Ecto neural progenitor cell (in vitro differentiated cells): ENCODE measurements at places on chromosomes 2 and 18.
A peak's percentile ranks its signal among the peaks of the same experiment; 100 is the strongest.

DNA sequence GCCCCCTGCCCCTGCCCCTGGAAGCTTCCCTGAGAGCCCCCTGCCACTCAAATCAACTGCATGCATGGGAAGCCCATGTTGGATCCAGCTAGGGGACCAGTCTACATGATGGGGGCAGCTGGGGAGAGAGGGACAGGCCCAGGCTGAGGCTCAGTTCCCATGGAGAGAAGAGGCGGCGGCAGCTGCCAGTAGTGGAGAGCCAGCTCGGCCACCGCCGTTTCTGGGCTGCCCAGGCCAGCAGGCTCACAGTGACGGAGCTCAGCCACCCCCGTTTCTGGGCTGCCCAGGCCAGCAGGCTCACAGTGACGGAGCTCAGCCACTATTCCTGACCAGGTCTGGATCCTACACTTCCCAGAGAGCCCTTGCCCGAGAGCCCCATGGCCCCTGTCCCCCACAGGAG, 3.6 kb downstream of the MAB21L4 start:
- no peak for DNase-seq

- DNase-seq = no peak
Observed at GRCh38 chr18:35618289-35618688, 36.7 kb downstream of the GALNT1 start.

DNA sequence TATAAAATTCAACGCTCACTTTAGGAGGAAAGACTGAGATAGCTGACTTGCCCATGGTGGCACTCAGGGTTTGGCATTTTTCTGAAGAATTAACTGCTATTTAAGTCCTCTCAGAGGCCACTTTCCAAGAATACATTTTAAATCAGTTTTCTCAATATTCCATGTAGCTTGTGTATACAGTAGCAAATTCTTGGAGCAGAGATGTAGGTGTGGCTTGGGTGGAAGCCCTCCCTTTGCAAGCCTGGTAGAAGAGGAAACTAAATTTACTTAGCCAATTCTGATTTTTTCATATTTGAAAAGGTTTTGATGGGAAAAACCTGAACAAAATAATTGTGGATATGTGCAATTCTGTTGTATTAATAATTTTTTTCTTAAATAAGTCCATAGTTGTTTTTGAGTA, 14.0 kb upstream of the ITGAV start:
- no peak for DNase-seq

DNA sequence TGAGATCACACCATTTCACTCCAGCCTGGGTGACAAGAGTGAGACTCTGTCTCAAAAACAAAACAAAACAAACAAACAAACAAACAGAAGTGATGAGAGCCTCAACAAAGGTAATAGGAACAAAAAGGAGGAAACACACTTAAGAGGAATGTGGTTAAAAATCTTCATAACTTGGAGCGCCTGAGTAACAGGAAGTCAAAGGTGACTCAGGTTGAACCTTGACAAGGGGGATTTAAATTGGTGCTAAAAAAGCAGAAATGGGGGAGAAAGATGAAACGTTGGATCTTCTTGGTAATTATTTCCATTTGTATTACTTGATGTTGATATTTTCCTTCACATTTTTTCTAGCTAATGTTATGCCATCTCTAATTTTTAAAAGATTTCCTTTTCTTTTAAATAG, 318.5 kb upstream of the TCF4 start:
- no peak for DNase-seq

DNA sequence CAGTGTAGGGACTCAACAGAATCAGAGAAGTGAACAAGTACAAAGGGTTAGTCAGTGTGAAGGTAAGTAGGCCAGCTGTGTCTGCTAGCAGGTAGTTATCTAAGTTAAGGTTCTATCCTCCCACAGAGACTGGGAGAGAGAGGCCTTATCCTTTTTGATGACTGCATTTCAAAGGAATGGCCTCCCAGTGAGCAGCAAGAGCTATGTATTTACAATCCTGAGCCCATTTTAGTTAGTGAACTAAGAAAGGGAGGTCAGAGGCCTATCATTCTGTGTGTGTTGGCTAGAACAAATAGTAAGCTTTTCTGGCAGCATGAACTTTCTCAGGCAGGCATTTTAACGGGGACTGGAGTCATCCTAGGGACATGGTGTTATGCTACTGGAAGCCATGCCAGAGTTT, 182.9 kb downstream of the VWC2L start:
- no peak for DNase-seq

GRCh38 chr18:38940863-38941531, 1375.4 kb upstream of the CELF4 start:
- no peak for DNase-seq

DNA sequence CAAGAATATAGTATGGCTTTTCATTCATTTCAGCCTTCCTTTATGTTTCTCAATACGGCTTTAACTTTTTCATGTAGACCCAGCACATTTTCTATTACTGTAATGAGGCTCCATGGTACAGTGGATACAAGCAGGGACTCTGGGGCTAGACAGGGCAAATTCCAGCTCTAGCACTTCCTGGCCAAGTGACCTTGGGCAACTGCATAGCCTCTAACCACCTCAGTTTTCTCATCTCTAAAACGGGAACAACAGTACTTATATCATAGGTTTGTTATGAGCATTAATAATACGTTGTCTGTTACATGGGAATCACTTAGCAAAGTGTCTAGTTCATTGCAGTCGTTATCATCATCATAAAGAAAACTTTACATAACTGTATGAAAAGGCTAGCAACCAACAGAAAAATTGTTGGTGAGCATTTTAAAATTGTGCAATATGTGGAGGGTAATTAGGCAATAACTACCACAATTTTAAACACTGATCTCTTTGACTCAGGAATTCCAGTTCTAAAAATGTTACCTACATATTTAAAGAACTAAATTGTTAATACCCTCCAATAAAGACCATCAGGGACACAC, 13.7 kb upstream of the RMDN2 start:
- no peak for DNase-seq

GRCh38 chr2:101160454-101160853, 9.3 kb upstream of the TBC1D8 start:
- no peak for DNase-seq

DNA sequence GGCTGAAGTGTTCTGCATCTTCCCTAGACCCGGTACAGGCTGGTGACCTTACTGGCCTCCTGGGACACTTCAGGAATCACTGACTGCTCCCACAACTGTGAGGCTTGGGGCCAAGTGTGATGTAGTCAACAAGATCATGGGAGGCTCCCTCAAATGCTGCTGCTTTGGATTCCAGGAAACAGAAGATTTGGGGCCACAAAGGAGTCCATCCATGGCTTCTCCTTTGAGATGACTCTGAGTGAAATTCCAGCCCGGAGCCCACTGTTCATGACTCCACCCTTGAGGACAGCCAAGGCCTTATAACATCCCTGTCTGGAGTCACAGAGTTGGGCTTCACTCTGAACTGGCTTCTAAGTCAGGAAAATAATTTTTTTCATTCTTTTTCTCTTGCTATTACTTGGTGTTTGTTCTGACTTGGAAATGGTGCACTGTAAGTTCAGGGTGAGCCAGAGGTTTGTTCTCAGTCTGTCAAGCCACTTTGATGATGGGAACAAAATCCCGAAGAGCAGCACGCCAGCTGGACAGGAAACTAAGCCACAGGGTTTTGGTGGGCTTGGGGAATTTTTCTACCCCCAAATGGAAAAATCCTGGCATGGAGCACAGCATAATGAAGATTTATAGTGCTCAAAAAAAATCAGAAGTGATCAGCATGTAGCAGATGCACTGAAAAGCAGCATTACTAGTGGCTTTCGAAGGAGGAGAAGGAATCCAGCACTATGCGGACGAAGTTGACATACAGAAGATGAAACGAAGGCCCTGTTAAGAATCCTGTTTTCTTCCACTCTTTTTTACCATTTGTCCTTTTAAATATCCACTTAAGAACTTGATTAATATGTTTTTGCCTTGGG, 98.1 kb upstream of the ZFP36L2 start:
- DNase-seq = no peak

DNA sequence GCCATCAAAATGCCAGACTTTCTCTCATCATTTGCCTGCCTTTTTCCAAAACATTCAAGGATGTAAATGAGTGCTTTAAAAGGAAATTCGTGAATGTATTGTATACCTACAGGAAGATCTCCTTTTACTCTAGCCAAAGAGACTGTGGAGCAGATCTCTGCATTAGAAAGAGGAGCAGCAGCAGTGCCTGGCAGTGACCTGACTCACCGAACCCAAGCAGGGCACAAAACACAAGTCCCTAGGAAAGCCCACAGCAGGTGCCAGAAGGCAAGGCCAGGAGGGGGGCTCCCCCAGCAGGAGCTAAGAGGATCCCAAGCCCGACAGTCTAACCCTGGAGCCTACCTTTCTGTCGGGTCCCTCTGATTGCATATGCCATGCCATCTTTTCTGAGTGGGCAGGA, 47.9 kb downstream of the L3MBTL4 start:
- no peak for DNase-seq

DNA sequence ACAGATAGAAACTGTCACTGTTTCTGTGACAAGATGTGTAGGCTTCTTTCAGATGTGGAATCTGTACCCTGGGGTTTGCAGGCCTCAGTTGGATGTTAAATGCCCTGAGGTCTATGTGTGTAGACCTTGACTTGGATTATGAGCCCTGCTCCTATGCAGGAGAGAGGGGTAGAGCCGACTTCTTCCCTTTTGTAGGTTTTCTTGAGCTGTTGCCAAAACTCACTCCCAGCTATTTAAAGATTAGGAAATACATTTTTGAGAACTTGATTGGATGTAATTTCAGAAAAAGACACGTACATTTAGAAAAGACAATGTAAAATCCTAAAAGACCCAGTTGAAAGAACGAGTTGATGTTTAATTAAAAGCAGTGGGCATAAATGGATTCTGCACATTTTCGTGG, 374.8 kb downstream of the SLC4A3 start:
- no peak for DNase-seq

- no peak for DNase-seq
Observed at GRCh38 chr18:39462436-39462835, 1896.8 kb upstream of the CELF4 start.

- DNase-seq = no peak
Observed at GRCh38 chr18:79916128-79916494, 35.3 kb downstream of the SLC66A2 start.

DNA sequence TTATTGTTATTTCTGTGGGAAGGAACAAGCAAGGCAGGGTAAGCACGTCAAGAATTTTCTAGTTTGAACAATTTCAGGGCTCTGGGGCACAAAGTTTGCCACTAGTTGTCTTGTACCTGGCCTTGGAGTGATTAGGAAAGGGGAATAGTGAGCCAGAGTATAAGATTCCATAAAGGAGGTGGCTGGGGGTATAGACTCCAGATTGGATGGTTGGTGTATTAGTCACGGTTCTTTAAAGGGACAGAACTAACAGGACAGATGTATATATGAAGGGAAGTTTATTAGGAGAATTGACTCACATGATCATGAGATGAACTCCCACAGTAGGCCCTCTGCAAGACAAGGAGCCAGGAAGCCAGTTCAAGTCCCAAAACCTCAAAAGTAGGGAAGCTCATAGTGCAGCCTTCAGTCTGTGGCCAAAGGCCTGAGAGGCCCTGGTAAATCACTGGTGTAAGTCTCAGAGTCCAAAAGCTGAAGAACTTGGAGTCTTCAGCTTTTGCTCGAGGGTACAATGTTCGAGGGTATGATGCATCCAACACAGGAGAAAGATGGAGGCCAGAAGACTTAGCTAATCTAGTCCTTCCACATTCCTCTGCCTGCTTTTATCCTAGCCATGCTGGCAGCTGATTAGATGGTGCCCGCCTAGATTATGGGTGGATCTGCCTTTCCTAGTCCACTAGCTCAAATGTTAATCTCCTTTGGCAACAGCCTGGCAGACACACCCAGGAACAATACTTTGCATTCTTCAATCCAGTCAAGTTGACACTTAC, 31.5 kb upstream of the PTPRM start:
- DNase-seq = no peak

- no peak for DNase-seq
Observed at GRCh38 chr18:27541293-27541692, 356.2 kb upstream of the CHST9 start.

DNA sequence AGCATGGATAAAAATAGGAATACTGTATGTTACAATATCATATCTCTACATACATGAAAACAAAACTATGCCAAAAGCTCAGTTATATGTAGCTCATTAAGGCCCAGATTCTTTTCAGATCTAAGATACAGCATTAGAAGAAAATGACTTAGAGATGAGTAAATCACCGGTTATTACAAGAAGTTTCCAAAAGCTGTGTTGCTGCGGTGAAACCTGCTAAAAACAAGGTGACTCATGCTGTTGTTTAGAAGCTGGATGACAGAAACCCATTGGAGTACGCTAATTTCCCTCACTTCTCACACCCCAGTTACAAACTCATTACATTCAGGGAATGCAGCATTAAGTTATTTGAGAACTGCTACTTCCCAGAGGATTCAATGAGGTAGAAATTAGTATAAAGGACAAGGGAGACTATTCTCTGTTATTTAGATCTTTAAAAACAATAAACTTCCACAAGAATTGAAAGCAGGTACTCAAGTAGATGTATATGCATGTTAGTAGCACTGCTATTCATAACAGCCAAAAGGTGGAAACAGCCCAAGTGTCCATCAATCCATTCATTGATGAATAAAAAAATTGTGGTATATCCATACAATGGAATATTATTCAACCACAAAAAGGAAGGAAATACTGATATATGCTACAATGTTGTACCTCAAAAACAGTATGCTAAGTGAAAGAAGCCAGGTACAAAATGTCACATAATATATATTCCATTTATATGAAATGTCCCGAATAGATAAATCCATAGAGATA, 32.6 kb downstream of the RBKS start:
- no peak for DNase-seq

DNA sequence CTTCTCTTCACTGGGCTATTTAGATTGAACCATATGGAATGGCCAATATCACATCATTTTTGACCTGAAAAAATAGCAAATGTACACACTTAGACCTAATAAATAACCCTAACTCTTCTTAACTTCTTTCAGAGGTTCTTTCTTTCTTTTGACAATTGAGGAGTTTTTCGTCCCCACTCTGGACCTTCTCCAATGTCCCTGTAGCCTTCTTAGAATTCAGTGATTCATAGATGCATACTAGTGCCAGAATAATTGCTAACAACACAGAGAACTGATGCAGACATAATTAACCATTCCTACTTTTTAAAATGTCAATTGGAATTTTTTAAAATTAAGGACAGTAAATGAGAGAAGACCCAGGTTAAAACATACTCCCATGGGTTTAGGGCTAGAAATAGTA, 20.0 kb downstream of the DAPL1 start:
- no peak for DNase-seq

GRCh38 chr2:12286347-12286746, 430.4 kb upstream of the TRIB2 start:
- no peak for DNase-seq

GRCh38 chr2:34162231-34162630, 563.1 kb upstream of the FAM98A start:
- no peak for DNase-seq

GRCh38 chr2:230908092-230908594, 16.9 kb downstream of the GPR55 start:
- DNase-seq = peak; percentile 40

DNA sequence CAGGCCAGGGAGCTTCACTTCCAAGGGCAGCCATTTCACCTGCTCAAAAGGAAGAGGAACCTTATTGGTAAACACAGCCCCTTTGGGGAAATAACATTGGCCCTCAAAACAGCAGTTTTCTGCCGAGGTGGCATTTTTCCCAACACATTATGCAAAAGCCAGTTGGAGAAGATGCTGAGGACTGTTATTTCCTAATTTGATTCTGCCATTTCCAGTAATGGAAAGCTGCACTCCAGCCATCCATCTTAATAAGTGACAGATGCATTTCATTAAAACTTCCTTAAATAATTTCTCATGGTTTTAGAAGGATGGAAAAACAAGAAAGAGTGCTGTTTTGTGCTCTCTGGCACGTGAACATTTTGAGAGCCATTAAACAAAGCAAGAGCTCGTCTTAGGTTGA, 55.9 kb upstream of the ALK start:
- DNase-seq = no peak
